ENCODE measurements at places on chromosomes 13 and 19.

DNA sequence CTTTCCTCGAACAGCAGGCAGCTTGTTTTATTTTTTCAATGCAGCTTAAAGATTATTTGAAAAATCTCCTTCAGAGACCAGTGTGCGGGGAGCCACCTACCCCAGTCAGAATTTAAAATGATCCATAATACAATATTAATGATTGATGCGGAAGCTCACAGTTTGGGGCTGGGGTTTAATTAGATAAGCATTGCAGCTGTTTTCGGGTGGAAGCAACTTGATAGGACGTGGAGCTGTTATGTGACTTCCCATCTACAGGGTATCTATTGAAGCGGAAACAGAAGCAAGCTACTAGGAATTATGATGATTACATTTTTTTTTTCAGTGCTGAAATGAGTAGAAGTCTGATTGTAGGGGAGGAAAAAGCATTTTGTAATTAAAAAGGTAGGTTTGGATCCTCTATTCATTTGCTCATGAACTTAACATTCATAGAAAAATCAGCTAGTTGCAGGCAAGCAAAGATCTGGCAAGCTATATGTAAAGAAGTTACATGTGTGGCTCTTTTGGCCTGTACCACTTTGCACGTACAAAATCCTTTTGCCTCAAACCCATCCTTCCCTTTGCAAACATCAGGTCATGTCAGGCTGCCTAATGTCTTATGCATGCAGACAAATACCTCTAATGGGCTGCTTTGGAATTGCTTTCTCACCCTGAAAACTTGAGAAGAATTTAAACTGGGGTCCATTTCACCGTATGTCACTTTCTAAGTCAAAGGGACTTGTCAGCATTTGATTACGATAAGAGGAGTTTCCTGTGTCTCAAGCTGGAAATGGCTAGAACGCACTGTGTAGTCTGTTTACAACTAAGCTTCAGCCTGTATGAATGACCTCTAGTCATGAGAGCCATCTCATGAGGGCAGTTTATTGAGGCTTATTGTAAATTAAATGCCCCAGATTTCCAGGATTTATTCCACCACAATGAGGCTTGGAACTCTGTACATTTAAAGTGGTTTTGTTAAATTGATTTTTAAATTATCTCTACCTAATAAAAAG, 267.1 kb upstream of the TMTC4 start:
- no peak for DNase-seq

DNA sequence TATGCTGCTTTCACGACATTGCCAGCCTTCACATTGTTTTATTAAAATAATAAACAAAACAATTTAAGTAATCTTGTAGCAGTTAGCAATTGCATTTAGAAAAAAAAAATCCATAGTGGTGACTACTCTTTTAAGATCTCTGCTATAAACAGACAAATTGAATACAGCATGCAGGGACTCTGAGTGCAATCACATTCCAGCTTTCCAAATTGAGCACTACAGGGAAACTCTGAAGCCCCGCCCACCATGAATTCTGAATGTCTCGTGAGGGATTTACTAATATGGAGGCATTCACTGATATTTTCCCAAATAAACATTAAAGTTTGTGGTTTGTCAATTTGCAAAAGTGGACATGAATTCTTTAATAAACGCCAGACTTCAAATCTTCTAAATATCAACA, 698.8 kb downstream of the LIG4 start:
- DNase-seq, result no peak

DNA sequence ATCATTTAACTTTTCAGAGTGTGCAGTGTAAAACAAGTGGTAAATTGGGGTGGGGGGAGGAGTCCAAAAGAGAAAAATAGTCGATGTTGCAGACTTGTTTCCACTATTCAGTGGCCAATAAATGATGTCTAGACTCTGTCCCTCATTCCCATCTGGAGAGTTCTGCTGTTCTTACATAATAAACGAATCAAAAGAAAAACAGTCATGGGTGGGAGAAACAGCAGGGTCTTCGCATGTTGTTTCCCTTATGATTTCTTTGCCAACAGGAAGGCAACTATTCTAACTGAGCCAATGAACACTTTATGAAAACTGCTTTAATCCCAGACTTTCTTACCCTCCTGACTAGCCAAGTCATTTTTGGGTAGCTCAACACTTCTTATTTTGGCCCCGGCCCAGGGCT, 615.5 kb downstream of the FGF9 start:
- DNase-seq, result no peak

- DNase-seq, result peak; percentile 93
Observed at GRCh38 chr13:37306778-37307544, 201.5 kb upstream of the CSNK1A1L start.

- DNase-seq, result peak; percentile 4
Observed at GRCh38 chr19:43966079-43966694, 15.2 kb downstream of the ZNF221 start.

GRCh38 chr13:49407068-49407467, 36.8 kb downstream of the CAB39L start:
- DNase-seq, result no peak

GRCh38 chr19:43651758-43652545, 12.3 kb upstream of the CADM4 start:
- DNase-seq, result peak; percentile 78

All from GM23248 (cell line).